Stimulated activated CD8-positive, alpha-beta memory T cell treated with anti-CD3 and anti-CD28 coated beads, Interleukin-4, amount 100 ng/mL, for 4 hours (primary cell): ENCODE measurements at places on chromosomes 4 and X.
A peak's percentile ranks its signal among the peaks of the same experiment; 100 is the strongest.

GRCh38 chrX:57119416-57119815, 1.9 kb downstream of the SPIN2B start:
- no peak for DNase-seq

DNA sequence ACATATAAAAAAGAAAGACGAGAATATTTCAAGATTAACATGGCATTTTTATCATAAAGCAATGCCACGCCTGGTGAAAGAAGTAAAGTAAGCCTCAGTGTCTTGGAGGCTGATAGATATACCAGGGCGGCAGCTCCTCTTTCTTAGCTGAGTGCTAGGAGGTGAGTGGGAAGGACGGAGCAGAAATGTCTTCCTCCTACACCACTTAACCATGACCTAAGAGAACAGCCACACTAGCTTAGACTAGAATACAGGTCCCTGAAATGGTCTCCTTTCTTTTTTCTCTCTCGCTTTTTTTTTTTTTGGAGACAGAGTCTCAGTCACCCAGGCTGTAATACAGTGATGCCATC, 75.0 kb downstream of the NAF1 start:
- DNase-seq = no peak

GRCh38 chrX:20320461-20321159, 53.9 kb upstream of the RPS6KA3 start:
- no peak for DNase-seq

- peak; percentile 2 for DNase-seq
Observed at GRCh38 chrX:136880003-136880451, 498 bp downstream of the RBMX start.

DNA sequence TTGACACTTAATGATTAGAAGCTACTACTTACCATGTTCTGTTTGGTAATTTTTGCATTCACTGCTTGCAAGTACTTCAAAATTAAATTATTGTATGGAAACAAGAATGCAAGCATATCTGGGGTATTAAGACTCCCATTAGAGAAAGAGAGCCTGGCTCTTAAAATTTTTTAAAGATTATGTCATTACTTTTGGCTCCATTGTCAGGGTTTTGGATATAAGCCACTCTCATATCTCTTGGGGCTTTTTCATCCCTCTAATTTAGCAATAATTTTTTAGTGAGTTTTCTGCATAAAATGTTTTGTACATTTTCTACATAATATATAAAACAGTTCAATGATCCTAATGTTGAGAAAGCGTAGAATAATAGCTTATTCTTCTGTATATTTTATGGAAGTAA, 49.4 kb downstream of the SLC9A6 start:
- DNase-seq = no peak
